ENCODE measurements at places on chromosomes 5 and 9. TPM values are rescaled to one million over a fixed set of nuclear protein-coding genes. Genes with fewer than 3 reads are reported as not detected.

Gene CCL21
- total RNA-seq, result not detected

Gene SLC6A19
- not detected for total RNA-seq

Gene FAT2
- total RNA-seq, result under 0.01 TPM

Gene PANK3
- 31.1 TPM for total RNA-seq

Gene PCSK1
- total RNA-seq, result 0.81 TPM

Gene FOXD4L6
- not detected for total RNA-seq

Gene DND1
- total RNA-seq, result 0.13 TPM

Gene TAF11L10
- not detected for total RNA-seq

Gene TAS2R1
- total RNA-seq, result not detected

Gene UNC5A
- total RNA-seq, result 0.12 TPM

Gene MZB1
- total RNA-seq, result 0.13 TPM

Gene IL5
- not detected for total RNA-seq

Gene ZNF883
- total RNA-seq, result 1.7 TPM

Gene ANKRD34B
- total RNA-seq, result not detected

Gene TUSC1
- 7.1 TPM for total RNA-seq

Gene SLC6A7
- total RNA-seq, result not detected

Gene PCDHGA5
- 2.7 TPM for total RNA-seq

Gene CLIC3
- 4.8 TPM for total RNA-seq

Gene PRUNE2
- total RNA-seq, result 65.3 TPM

Gene SGCD
- total RNA-seq, result 16.9 TPM

Gene BTNL9
- not detected for total RNA-seq

Gene NMRK1
- total RNA-seq, result 29.5 TPM

Gene PLEKHG4B
- not detected for total RNA-seq

Gene CSF1R
- not detected for total RNA-seq

Gene ARL14EPL
- total RNA-seq, result not detected

Gene PURA
- 33.6 TPM for total RNA-seq

Gene RNF224
- 0.13 TPM for total RNA-seq

Gene PCDHA4
- 0.37 TPM for total RNA-seq

Gene PCDHA1
- total RNA-seq, result under 0.01 TPM

Gene PCDHB13
- 1.1 TPM for total RNA-seq

Gene XPA
- 12.6 TPM for total RNA-seq

Gene ESM1
- 406 TPM for total RNA-seq

Gene REEP2
- 6.8 TPM for total RNA-seq

Gene SV2C
- total RNA-seq, result under 0.01 TPM

Gene CAMK4
- total RNA-seq, result 0.37 TPM

Gene TMEM215
- not detected for total RNA-seq

Gene WHRN
- total RNA-seq, result 0.25 TPM

Gene PCDHGC5
- 3.4 TPM for total RNA-seq

Gene SPATA31E1
- not detected for total RNA-seq

Gene BTNL3
- total RNA-seq, result not detected

Gene SH3GL2
- total RNA-seq, result not detected

Gene POU5F2
- total RNA-seq, result 0.53 TPM

Gene PCDHB3
- total RNA-seq, result 1.3 TPM

All from aortic smooth muscle cell (primary cell).